ENCODE measurements at places on chromosomes 7 and 10.

GRCh38 chr7:12861070-12861469 is 173.6 kb downstream of the ARL4A start:
- DNase-seq = peak; percentile 97

DNA sequence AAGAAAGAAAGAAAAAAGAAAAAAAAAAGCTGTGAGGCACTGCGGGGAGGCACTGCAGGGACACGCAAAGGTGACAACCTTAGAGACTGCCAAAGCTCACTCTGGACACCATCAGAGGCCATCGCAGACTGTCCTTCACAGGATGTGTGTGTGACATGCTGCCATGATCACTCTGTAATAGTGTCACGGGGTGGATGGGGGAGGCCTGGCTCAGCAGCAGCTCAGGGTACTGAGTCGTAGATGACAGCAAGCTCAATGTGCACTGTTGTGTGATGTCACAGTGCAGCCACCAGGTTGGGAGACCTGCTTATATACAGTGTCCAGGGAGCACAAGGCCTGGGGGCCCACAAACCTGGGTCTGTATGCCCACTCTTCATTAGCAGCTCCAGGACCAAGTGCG is 83.3 kb downstream of the SLIT1 start:
- DNase-seq = no peak

DNA sequence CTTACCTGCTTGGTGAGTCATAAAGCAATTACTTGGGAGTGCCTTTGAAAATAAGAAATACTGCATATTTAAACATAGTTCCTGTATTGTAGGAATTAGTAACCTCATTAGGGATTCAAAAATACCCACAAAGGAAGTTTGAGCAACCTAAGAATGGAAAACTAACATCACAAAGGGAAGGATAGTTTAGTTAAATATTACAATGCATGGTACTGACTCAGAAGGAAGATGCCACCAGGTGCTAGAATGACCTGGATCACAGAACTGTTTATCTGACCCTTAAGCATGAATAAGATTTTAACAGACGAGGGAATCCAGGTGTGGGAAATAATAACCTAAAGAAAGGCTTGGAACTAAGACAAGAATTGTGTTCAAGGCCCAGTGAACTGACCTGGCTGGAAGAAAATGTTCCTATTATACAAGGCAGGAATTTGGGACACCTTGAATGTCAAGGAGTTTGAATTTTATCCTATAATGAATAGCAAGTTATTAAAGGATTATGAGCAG is 106.4 kb downstream of the GSAP start:
- DNase-seq = no peak

GRCh38 chr10:104256335-104256961 is 1.8 kb downstream of the GSTO1 start:
- no peak for DNase-seq

DNA sequence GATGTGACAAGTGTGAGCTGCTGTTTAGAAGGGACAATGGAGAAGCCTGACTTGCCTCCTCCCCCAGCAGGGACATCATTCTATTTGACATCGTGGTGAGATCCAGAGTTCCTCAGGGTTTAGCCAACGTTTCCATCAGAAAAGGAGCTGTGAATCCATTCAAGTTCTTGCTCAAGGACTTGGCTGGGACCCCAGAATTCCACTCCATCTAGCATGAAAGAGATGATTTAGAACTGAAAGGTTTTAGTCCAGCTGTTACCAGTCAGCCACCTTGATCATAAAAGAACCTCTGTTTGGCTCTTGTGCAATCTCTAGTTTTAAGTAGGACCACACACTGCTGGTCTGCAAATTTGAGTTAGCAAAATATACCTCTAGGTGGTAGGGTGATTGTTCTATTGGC is 337.6 kb downstream of the FRMD4A start:
- no peak for DNase-seq

- DNase-seq = no peak
These were observed 15.4 kb downstream of the STAM start for GRCh38 chr10:17659365-17659764.

DNA sequence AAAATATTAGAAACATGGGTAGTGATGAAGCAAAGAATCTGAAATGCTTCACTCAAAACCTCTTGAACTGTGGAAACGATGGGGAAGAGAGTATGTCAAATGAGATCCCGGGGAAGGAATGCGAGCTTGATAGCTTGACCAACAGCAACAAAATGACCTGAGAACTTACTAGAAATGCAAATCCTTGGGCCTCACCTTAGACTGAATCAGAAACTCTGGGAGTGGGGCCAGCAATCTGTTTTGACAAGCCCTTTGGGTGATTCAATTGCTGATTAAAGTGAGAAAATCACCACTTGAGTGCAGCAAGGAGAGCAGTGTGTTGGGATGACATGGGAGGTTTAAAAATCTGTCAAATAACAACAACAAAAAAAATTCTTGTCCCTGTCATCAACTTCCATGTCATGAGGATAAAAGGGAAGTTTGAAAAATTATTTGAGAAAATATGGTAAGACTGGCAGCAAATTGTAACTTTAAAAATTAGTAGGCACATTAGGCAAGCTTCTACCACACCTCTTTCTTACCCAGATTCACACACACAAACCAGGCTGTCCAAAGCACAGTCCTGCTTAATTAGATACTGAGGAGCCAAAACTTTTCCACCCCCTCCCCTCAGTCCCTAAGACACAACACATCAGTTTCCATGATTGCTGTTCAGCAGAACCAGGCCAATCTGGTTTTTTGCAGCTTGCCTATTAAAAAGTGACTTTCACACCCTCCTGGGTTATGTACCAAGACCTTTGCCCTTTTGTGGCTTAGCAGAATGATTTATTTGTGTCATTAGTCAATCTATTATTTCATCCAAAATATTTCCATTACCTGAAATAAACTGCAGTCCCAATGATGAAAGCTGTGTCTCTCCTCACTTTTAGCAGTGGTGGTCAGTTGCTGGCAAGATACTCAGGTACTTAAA is 15.6 kb downstream of the CALCR start:
- DNase-seq = peak; percentile 37

- no peak for DNase-seq
These were observed 6.6 kb downstream of the SYNPO2L start for GRCh38 chr10:73648975-73649829.

DNA sequence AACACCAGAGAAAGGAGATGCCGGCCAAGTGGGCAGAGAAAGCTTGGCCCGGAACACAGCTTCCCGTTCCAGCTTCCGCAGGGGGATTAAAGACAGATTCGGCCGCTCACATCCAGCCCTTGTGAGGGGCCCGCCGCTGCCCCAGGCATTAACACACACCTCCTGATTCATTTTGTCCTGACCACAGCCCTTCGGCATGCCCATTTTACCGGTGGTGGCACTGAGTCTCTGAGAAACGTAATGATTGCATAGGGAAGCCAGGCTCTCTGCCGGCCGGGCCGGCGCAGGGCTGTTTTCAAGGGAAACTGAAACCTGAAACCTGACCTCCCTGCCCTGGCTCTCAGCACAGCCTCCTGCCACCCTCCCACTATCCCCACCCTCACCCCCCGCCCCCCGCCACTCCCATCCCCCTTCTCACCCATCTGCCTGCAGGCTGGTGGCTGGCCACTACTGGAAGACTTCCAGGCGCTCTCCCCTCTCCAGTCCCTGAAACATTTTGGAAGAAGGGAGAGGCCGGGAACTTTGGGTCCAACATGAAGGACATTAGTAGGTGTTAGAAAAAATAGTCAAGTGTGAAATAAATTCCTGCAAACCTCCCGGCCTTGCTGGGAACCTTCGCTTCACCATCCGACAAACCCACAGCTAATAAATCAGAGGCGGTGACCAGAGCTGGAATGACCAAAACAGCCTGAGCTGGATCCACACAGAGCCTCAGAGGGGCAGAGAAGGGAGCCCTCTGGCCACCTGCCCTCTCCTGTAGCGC is 83.5 kb upstream of the CUX1 start:
- DNase-seq = peak; percentile 43

GRCh38 chr7:27346531-27347275 is 104.1 kb downstream of the EVX1 start:
- peak; percentile 58 for DNase-seq

- DNase-seq = no peak
These were observed 1.2 kb downstream of the JAZF1 start for GRCh38 chr7:28179120-28180030.

- no peak for DNase-seq
These were observed 67.5 kb upstream of the ARHGAP21 start for GRCh38 chr10:24791084-24791726.

- DNase-seq = no peak
These were observed 12.4 kb upstream of the OPTN start for GRCh38 chr10:13087601-13087985.

DNA sequence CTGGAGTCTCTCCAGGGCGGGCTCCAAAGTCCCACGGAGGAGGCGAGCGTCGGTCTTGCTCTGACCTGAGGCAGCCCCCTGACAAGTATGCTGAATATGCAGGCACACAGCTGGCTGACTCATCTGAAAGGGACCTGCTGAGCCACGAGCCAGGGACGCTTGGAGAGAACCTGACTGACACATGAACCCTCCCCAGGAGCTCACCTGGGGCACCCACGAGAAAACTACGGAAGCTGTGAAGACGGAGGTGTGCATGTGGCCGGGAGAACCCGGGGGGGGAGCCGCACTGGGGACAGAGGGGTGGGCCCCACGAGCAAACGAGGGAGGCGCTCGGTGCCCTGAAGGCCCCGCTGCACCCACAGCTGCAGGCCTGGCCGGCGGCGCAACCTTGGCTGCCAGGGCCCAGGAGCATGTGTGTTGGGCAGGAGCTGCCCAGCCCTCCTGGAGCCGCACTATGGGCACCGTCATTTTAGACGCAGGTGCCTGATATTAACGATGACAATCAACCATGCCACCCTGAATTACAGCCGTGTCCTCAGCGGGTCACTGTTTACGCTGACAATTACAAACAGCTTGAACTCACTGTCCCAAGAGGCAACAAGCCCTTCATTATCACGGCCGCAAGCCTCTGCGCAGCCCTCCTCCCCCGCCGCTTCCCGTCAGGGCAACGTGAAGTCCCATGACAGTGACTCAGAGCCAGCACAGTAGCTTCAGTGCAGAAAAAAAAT is 64.7 kb downstream of the DIP2C start:
- DNase-seq = peak; percentile 81

DNA sequence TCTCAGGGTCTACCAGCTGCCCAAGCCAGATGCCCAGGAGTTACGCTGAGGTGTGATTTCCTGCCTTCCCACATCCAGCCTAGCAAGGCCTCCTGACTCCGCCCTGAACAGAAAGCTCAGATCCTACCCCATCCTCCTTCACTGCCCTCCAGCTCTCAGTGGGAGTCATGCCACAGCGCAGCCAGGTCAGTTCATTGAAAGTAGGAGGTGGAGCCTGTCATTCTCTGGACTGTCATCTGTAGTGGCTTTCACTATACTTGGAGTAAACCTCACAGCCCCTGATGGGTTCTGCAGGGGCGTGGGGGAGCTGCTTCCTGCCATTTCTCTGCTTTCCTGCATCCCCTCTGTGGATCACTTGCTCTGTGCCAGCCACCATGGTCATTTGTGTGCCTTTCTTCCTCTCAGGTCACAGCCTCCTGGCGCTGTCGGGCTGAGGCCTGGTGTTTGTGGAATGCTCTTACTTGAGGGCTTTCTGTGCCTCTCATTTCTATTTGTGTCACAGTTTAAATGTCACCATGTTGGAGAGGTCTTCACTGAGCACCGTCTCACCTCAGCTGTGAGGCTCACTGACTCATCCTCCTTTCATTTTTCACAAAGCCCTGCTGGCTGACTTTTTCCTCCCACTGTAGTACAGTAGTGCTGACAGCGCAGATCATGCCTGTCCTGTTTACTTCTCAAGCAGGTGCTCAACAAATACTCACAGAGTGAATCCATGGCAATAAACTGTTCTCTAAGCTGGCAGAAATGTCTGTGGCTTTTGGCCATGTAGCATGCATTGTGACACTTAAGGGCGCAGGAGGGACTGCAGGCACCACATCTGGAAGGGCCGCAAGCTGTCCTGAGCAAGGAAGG is 61.0 kb upstream of the TMEM248 start:
- no peak for DNase-seq

- no peak for DNase-seq
These were observed 87.3 kb upstream of the STK17A start for GRCh38 chr7:43495572-43495971.

DNA sequence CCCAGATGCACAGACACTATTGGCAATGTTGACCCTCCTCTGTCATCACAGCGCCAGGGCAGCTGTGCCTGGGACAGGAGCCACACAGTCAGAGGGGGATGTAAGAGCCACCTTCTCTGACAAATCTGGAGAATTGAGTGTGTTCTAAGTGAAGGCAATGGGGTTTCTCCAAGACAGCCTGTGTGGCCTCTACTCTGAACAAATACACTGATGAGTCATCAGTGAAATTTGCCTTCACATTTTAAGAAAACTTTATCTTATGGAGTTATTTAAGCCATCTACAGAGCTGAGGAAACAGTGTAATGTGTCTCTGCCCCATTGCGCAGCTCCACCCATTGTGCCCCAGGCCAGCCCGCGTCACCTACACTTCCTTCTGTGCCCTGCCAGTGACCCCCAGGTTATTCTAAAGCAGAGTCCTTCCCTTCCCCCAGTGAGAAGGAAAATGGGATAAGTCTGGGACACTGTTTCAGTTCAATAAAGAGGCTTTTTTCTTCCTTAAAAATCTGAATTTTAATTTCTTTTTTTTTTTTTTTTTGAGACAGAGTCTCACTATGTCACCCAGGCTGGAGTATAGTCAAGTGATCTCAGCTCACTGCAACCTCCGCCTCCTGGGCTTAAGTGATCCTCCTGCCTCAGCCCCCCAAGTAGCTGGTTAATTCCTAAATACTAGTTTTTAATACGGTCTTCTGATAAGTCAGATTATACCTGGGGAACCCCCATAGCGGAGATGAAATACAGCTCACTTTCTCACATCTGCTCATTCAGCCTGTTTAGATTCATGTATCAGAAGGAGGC is 21.8 kb downstream of the AKR1E2 start:
- DNase-seq = peak; percentile 32

GRCh38 chr7:127650847-127651555 is 993 bp upstream of the SND1 start:
- DNase-seq = no peak

GRCh38 chr7:121057878-121058277 is 69.4 kb downstream of the CPED1 start:
- DNase-seq = no peak

- no peak for DNase-seq
These were observed 765.9 kb downstream of the GRM8 start for GRCh38 chr7:126486806-126487205.

- no peak for DNase-seq
These were observed 550.0 kb downstream of the TNS3 start for GRCh38 chr7:47031786-47032535.

GRCh38 chr10:68109331-68109730 is at the start of gene MYPN:
Gene MYPN (plus strand): TSS chr10:68109488. CDS start chr10:68121439, 11,951 bp downstream.
- no peak for DNase-seq

All from retinal pigment epithelial cell (primary cell).